ENCODE measurements at places on chromosomes 11 and 22.
A peak's percentile ranks its signal among the peaks of the same experiment; 100 is the strongest.

- no peak for DNase-seq
Observed at GRCh38 chr22:49008682-49009235, 818.9 kb downstream of the BRD1 start.

GRCh38 chr11:66015936-66016792, 4.4 kb downstream of the CST6 start:
- DNase-seq: no peak

- no peak for DNase-seq
Observed at GRCh38 chr11:11119917-11120316, 233.1 kb downstream of the CSNK2A3 start.

GRCh38 chr22:44735518-44736428, 16.6 kb upstream of the ARHGAP8 start:
- DNase-seq: peak; percentile 79

DNA sequence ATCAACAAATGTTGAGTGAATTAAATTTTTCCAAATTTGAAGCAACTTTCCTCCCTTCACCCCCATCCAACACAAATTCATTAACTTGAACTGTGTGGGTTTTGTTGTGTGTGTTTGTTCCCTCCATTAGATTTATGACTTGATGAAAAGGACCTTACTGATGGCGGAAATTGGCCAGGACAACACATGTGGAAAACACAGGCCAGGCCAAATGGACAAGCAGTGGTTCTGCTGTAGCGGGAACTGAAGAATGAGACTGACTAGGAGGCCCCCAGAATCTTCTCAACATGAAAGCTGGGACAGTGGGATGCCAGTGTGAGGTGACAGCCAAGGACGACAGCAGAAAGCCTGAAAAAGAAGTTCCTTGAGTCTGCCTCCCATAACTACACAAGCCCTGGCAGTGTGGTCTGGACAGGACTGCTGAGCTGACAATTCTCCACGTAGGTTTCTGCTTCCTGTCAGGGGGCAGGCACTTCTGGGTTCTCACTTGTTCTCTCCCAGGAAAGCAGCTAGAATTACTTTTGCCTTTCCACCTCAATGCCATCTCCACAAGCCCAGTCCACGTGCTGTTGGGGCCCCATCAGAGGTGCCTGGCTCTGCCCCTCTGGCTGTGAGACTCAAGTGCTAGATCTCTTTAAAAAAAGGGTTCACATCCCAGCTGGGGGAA, 94.3 kb downstream of the ETS1 start:
- peak; percentile 64 for DNase-seq

GRCh38 chr11:127056338-127056971, 55.9 kb upstream of the KIRREL3 start:
- DNase-seq: no peak

DNA sequence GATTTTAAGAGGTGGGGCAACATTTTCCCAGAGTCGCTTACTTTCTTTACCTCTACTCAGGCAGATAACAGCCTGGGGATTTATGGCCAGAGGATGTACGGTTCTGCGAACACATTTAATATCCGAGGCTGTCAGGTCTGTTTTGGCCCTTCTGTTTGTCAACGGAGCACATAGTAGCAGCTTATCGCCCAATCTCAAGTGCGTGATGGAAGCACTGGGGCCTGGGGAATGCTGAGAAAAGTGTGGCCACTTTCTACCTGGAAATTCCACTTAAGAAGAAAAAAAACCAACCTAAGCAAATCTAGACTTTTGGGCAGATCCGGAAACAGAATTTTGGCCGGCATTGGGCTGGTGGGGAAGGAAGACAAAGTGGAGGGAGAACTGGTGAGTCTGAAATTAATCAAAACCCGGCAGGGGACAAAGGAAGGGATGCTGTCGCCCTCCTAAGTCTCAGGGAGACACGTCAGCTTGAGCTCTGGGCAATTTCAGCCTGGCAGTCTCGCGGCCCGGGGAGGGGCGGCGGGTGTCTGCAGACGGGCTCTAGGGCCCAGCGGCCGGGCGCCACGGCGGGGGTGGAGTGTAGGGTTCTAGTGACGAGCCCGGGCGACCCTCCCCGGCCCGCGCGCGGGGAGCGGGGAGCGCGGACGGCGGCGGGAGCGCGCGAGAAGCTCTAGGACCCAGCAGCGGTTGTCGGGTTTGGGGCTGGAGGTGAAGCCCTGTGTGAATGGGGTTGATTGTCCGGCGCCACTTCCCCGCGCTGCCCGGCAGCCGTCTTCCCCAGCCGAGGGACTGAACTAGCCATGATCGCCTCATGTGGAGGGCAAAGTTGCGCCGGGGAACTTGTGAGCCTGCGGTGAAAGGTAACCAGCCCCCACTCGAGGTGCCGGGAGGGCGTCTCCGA, at the start of gene AMOTL1:
Gene AMOTL1, plus strand, starts transcription at position 656 of the 901 bp plus-strand sequence. Its CDS starts 156 bp downstream, at position 812.
- DNase-seq: peak; percentile 10

DNA sequence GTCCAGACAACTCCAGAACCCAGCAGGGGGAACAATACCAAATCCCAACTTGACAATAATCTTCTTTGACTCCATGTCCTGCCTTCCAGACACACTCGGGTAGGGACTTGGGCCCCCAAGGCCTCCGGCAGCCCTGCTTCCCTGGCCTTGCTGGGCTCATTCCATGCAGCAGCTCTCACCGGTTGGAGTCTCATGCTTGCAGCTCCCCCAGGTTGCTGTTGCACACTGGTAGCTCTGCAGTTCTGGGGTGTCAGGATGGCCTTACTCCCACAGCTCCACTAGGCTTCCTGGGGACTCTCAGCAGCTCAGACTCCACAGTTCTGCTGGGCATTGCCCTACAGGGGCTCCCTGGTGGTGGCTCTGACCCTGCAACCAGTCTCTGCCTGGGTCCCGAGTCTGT, 42.8 kb downstream of the ST3GAL4 start:
- DNase-seq: no peak

GRCh38 chr11:41053894-41054293, 405.6 kb downstream of the LRRC4C start:
- no peak for DNase-seq

- DNase-seq: no peak
Observed at GRCh38 chr11:70358753-70359152, 39.6 kb upstream of the CTTN start.

GRCh38 chr11:12060385-12060985, 49.9 kb upstream of the MICAL2 start:
- no peak for DNase-seq

GRCh38 chr11:5467527-5467926, 18.4 kb downstream of the OR51I2 start:
- DNase-seq: no peak

- DNase-seq: no peak
Observed at GRCh38 chr22:43843783-43844530, 18.4 kb downstream of the SULT4A1 start.

DNA sequence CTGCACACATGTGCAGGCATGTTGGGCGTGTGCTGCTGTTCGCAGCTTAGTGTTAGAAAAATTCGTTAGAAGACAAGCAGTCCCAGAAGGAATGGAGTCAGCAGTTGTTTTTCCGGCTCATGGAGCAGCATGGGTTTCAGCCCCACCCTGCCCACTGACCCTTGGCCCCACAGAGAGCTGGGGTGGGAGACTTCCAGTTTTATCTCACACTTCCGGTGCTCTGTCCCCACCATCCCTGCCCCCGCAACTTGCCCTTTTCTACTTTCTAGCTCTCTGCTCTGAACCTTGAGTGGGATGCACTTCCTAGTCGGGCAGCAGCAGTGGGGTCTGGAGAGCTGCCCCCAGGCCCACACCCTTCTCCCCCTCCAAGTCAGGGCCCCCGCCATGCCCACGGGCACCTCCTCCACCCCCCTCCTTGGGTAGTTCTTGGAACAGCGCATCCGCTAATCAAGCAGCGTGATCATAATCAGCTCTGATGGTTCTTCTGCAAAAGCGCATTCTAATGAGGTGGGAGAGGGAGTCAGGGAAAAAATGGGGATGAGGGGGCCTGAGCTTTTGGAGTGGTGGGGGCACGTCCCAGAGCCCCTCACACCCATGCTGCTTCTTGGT, 184.4 kb downstream of the CEP164 start:
- no peak for DNase-seq

DNA sequence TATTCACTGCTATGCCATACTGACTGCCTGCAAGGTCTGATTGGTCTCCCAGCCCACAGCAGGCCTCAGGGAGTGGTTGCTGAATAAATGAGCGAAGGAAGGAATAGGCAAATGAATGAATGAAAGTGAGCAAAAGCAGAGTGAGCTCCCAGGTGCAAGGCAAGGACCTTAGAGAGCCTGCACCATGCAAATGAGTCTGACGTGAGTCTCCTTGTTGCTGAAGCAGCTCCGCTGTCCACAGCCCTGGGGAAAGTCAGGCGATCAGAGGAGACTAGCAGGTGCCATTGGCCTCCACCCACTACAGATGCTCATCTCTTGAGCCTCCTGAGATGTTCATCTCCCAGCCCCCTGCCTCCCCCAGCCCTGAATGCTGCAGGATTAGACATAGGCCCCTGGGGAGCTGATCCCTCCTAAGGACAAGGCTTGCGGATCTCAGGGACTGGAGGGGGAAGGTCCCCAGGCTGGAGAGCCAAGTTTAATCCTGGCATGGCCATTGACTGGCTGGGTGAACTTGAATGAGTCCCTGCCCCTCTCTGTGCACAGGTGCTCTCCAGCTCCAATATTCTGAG, 22.1 kb downstream of the GDPD5 start:
- no peak for DNase-seq

GRCh38 chr22:45775569-45776312, 104.1 kb downstream of the ATXN10 start:
- DNase-seq: no peak
